ENCODE measurements at places on chromosomes 12 and 14.
A peak's percentile ranks its signal among the peaks of the same experiment; 100 is the strongest.

DNA sequence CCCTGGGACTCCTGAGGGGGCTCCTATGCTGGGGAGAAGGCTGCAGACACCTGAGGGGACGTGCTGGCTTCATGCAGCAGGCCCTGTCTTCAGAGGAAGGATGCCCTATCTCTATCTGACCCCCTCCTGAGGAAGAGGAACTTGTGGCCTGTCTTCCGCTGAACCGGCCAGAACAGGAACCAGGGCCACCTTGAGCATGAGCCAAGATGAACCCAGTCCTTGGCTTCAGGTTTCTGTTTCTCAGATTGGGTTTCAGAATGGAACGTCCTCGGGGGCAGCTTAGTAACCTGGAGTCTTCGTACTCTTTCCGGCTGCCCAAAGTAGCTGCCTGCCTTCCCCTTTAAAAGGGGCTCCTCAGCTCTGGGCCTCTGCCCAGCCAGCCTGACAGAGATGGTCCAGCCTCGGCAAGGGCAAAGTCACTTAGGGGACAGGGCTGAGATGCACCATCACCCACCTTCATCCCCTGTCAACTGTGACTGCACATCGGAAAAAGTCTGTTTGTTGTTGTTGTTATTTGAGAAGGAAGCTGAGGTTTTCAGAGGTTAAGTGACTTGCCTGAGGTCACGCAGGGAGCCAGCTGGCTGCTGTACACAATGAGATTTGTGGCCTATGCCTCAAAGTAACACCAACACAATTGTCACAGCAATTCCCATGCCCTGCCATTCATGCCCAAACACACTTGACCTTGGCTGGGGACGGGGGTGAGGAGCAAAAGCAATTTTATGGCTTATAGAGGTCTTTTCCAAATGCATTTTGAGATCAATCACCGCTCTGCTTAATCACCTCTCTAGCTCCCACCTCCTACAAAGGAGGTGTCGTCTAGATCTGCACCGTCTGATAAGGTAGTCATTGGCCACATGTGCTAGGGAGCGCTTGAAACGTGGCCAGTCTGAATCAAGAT is 13.4 kb downstream of the ASB2 start:
- DNase-seq, result no peak

GRCh38 chr12:67647181-67647798 is 1.3 kb upstream of the DYRK2 start:
- DNase-seq, result no peak

DNA sequence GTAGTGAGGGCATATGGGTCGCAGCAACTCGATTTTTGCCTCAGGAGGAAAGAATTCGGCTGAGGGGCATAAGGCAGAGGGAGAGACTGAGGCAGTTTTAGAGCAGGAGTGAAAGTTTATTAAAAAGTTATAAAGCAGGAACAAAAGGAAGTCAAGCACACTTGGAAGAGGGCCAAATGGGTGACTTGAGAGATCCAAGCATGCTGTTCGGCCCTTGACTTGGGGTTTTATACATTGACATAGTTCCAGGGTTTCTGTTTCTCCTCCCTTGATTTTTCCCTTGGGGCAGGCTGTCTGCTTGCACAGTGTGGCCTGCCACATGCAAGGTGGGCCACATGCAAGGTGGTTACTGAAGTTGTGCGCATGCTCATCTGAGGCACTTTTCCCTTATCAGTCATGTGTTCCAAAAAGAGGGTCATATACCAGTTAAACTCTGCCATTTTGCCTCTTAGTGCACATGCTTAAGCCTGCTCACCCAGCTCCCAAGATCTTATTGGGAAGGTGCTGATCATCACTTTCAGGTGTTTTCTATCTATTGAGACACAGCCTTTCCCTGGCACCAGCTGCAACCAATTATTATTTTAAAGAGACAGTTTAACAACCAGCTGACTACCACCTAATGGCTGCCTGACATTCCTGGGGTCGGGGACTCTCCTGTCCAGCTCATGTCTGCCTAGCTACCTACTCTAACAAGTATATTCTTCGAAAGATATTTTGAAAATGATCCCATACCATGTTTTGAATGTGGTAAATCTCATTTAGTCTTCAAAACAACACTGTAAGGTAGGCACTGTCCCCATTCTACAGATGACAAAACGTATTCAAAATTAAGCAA is 19.9 kb downstream of the PTGER2 start:
- DNase-seq, result peak; percentile 31

- DNase-seq, result no peak
These were observed 227.7 kb downstream of the SLC16A7 start for GRCh38 chr12:59823567-59823966.

DNA sequence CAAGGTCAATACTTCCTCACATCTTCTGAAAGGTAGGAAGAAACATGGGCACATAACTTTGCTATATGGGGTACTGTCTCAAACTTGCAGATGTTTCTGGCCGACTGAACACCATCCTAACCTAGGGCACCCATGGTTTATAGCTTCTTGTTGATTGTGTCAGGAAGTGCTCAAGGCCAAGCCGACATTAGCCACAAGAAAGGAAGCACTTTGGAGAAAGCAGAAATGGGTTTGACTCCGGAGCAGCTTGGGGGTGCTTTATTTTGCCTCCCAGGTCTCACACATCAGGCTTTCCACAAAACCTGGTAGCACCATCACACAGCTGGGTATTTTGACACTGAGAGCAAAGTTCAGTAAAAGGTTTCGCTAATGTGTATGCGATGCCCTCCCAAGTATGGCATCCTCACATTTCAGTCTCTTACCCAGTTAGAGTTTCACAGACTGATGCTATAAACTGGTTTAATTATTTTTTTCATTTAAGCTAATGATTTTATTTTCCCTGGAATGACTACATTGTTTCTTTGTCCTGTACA is 25.2 kb upstream of the BHLHE41 start:
- no peak for DNase-seq

DNA sequence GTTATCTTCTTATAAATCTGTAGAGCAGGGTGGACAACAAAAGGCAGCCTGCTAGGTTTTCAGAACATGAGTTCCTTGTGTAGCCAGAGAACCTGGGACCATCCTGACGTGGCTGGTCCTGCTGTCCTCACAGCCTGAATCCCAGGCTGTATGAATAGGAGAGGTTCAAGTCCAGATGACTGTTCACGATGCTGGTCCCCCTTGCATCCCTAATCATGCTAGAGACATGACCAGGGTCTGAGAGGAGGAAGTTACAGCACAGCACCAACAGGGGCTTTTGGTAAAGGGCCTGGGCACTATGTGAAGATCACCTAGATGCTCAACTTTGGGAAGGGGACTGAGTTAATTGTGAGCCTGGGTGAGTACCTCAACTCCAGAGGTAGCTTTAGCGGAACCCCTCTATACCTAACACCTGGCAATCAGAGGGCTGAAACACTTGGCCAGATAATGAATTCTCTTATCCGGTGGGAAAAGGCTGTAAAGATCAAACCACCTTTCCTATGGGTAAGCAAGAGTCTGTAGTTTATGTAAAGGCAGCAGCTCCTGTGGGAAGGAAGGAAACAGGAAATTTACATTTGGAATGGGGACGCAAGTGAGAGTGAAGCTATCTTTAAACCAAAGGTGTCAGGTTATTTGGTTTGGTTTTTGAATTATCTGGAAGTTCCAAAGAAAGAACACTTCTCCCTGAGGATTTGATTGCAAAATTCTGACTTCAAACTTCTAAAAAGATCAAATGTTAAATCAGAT is 112.8 kb downstream of the DAD1 start:
- DNase-seq, result no peak
